ENCODE measurements at places on chromosomes 5 and 9. TPM values are rescaled to one million over a fixed set of nuclear protein-coding genes. Genes with fewer than 3 reads are reported as not detected.

- DNase-seq, result no peak
Measured at GRCh38 chr5:177431317-177432142, 5.1 kb downstream of the GRK6 start.

- DNase-seq, result no peak
Measured at GRCh38 chr9:127064335-127064734, 58.1 kb downstream of the ANGPTL2 start.

DNA sequence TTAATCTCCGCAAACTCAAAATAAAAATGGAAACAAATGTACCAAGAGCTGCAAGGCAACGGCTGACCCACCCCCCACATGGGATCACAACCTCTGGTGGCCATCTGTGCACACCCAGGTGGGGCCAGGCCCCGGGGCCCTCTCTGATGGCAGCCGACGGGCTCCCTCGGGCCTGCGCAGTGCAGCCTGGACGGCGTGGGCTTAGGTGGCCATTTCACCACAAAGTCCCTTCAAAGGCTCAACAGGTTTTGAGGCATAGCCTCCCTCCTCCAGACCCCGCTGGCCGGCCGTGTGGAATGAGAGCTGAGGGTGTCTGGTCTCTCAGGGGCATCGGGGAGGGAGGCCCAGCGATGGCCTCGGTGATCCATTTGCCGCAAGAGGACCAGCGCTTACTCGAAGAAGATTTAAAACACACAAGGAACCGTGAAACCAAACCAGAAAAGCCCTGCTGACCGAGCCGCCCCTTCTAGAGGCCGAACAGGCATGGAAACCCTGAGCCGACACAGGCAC lies 42.7 kb upstream of the CEP72 start:
- DNase-seq, result no peak

GRCh38 chr5:33184367-33184766 lies 256.4 kb upstream of the TARS1 start:
- no peak for DNase-seq

Gene ARL10
- 1.6 TPM for total RNA-seq

Data from Daoy (cell line).